Naive thymus-derived CD8-positive, alpha-beta T cell (primary cell): ENCODE measurements at places on chromosomes 6 and 20.
A peak's percentile ranks its signal among the peaks of the same experiment; 100 is the strongest.

DNA sequence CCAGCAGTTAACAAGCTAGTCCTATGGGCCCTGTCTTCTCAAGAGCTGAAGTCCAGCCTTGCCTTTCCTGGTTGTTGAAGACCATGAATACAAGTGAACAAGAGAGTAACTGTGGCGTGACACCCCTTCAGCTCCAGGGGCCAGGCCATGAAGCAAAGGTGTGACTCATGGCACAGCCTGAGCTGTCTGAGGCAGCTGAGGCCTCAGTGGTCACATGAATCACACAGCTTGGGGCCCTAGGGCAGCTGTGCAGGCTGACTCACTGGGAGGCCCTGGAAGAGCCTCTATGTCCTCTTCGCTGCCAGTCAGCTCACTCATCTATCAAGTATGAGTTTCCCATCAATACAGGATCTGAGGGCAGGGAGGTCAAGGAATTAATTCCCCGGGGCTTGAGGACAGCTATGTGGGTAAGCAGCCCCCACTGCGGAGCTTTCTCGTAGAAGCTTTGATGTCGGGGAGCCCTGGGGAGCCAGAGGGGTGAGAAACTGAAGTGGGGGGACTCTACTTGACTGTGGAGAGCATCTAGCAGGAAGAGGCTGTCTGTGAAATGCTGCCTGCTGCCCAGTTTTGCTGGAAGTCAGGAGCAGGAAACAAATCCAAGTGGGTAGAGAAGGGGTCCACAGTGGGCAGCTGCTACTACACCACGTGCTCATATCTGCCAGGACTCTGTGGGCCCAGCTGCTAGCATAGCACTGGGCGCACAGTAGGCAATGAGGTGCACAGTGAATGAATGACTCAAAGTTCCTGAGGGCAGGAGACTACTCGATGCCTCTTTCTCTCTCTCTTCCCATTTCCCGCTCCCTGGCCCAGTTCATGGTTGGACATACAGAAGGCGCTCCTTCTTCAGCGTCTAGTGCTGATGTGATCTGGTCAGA, 13.7 kb upstream of the FAM83C start:
- no peak for DNase-seq

DNA sequence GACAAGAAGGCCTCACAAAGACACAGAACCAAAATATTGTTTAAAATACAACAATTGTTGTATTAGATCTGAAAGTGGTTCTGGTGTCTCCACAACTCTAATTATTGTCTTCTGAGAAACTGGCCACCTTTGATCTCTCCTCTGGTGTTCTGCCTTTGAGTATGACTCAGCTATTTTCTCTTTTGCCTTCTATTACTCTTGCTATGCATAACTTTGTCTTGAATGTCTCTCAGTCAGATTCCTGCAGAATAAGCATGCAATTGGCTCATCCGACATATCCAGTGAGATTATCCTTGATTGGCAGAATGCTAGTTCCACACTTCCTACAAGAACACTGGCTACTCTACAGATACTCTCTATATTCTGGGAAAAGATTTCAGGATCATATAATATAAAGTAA, 14.3 kb upstream of the EPM2A start:
- DNase-seq, result no peak

GRCh38 chr20:4633780-4634179, 87.9 kb upstream of the PRND start:
- DNase-seq, result no peak

- no peak for DNase-seq
Observed at GRCh38 chr6:103105686-103106085, 1712.2 kb downstream of the GRIK2 start.

- DNase-seq, result no peak
Observed at GRCh38 chr6:152975204-152975915, 7.5 kb downstream of the FBXO5 start.

DNA sequence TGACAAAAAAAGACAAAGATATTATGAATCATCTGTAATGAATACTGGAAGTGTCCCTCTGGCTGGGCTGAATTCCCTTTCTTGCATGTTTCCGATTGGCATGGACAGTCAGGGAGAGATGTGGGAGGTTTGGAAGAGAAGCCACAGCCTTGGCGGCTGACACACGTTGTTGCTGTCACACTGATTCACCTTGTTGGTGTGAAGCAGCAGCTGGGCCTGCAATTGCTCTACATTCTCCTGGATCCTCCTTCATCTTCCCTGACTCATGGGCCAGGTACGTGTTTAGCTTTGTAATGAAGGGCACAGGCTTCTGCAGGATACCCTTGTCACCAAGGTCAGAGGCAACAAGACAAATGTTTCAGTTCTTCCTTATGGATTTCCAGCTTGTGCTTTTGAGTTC, 13.4 kb upstream of the SMIM8 start:
- DNase-seq, result no peak

GRCh38 chr6:34553750-34554149, 2.4 kb downstream of the SPDEF start:
- DNase-seq, result no peak

DNA sequence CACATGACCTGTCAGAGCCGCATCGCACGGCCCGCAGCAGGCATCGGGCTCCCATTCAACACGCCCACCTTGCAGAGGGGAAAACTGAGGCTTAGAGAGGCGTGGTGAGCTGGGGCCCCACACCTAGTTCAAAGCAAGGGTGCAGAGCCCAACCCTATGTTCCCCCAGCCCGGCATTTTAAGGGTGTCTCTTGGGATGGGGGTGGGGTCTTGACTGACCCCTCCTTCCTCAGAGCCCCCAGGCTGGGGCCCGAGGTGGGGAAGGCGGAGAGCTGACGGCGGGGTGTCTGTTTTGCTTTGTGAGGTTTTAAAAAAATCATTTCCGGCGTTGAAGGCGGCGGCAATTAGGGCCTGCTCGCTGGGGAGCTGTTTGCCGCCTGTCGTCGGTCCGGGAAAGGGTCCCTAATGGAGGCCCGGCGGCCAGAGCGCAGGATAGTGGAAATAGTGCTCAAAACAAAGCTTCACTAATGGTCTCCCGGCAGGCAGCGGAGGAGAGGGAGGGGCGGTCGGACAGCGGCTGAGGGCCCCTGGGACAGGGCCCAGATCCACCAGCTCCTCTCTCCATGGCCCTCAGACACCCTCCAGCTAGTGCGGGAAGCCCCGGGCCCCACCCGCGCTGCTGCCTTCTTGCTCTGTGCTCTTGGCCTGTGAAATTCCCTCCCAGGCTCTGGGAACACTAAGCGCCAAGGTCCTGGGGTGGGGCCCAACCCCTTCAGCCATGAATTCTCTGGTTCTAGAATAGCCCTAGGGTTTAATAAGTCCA, 11.9 kb downstream of the VSTM2L start:
- DNase-seq, result no peak

GRCh38 chr6:29680416-29680815, 536 bp downstream of the ZFP57 start:
- DNase-seq, result peak; percentile 15

DNA sequence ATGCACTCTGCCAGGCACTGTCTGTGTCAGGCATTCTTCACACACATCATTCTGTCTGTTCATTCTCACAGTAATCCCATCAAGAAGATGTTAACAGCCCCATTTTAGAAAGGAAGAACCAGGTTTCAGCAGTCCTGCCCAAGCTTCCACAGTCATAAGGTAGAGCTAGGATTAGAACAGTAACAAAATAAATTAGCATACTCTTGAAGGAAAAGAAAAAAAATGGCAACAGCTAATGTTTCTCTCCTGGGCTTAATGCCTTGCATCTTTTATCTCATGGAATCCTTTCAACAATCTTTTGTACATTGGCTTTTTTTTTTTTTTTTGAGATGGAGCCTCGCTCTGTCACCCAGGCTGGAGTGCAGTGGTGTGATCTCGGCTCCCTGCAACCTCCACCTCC, 32.1 kb upstream of the AKAP12 start:
- no peak for DNase-seq

GRCh38 chr6:5497896-5498578, 236.7 kb downstream of the FARS2 start:
- no peak for DNase-seq

DNA sequence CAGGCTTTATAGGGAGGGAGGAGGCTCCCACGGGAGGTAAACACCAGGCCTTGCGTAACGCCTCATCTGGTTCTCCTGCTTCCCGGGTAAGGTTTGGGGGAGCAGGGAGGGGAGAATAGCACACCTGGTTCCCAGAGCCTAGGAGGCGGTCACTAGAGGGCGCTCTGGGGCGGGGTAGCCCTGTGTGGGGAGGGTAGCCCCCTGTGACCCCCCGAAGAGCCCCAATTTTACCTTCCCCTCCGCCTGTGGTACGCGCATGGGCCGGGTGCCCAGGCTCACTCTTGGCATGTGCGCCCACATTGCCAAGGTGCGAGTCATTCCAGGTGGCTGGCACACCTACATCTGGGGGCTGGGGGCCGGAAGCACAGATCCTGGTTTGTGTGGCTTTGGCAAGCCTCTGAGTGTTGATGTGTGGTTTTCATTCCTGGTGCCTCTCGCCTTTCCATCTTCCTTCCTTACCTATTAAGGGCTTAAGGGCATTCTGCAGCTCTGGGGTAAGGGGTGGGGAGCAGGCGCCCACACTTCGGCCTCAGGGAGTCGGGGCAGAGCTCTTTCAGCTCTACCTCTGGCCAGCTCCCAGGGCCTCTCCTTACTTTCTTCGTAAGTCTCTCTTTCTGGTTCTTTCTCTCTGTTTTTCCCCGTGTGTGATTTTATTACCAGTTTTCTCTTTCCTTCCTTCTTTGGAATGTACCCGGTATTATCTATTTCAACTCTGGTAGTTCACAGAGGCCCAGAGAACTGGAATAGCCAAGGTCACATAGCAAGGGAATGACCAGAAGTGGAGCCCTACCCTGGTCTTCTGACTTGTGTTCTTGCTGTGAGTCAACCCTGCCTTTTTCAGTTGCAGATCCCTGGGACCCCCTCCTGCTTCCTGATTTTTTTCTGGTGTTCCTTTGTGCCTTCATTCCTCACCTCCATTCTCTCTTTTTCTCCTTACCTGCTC, 492 bp upstream of the RNF39 start:
- no peak for DNase-seq

GRCh38 chr6:79788756-79789155, 157.6 kb downstream of the SH3BGRL2 start:
- no peak for DNase-seq

DNA sequence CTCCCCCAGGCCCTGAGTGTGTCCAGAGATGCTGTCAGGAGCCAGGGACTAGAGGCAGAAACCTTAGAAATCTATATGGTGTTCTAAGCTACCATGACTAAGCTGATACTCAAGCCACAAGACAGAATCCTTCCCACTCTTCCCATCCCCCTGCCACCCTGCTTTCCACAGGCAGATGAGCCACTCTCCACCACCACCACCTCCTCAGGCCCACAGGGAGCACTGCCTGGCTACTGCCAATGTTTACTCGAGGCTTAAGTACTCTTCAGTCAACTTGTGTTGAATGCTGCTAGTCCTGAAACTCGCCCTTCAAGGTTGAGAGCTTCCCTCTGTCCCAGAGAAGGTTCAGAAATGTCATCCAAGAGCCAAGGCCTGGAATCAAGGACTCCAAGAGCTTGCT, 56.2 kb downstream of the CENPW start:
- DNase-seq, result no peak

- DNase-seq, result no peak
Observed at GRCh38 chr20:24492698-24493097, 23.3 kb downstream of the SYNDIG1 start.

DNA sequence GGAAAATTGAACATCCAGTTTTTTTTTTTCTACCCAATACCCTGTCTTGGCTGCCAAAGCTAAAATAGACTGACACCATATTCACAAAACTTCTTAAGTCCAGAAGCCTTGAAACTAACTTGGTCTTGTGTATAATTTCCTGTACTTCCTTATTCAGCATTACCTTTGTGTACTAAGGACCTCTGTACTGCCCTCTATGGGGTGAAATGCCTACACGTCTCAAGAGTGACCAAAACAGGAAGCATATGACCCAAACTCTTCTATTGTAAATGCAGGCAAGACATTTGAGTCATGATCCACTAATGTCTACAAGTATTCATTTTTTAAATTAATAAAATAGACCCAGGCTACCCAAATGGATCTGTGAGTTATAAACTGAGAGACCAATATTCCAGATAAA, 50.4 kb downstream of the HMGCLL1 start:
- no peak for DNase-seq

DNA sequence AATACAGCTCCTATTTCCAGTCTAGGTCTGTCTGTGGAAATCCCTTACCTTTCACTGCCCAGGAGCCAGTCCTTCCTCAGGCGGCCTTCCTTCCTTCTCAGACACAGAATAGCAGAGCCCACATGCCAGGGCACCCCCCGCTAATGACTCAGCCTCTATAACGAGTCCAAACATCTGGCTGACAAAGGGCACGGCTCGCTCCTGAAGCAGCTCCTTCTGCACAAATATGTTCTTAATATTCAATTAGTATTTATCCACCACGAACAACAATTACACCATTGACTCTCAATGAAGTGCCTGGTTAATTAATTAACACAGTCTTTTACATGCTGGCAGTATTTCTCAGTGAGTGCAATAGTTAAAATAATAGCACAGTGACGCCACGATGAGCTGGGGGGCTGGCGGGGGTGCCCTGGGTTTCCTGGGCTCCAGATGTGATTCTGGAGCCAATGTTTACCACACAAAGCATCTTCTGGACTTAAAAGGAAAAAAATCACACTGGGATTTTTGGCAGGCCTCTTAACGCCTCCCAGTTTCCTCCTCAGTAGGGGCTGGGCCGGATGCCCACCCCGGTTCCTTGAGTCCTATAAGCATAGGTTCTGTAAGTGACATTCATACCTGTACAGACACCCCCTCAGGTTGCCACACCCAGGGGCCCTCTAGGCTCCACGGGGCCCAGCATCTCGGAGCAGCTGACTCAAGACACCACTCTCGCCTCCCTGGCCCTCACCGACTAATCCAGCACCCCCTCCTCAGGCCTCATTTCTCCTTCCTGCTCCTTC, 158.6 kb upstream of the MLN start:
- DNase-seq, result no peak

DNA sequence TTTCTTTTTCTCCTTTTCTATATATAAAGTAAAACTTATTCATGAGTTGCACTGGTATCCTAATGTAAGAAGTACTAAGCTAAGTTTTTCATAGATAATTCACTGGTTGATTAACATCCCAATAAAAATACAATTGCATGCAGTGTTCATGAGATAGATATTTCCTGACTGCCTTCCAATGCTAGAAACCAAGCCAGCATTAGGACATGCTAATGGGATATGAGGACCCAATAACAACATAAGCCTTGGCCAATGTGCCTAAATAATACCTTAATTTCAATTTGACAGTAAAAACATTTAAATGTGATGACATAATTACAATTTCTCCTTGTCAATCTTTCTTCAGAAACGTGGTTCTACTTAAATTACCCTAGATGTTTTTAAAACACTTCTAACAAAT, 152.7 kb downstream of the RNGTT start:
- DNase-seq, result no peak
